ENCODE measurements at places on chromosomes 3 and 15.

- no peak for DNase-seq
Measured at GRCh38 chr3:36201546-36201945, 178.8 kb upstream of the STAC start.

DNA sequence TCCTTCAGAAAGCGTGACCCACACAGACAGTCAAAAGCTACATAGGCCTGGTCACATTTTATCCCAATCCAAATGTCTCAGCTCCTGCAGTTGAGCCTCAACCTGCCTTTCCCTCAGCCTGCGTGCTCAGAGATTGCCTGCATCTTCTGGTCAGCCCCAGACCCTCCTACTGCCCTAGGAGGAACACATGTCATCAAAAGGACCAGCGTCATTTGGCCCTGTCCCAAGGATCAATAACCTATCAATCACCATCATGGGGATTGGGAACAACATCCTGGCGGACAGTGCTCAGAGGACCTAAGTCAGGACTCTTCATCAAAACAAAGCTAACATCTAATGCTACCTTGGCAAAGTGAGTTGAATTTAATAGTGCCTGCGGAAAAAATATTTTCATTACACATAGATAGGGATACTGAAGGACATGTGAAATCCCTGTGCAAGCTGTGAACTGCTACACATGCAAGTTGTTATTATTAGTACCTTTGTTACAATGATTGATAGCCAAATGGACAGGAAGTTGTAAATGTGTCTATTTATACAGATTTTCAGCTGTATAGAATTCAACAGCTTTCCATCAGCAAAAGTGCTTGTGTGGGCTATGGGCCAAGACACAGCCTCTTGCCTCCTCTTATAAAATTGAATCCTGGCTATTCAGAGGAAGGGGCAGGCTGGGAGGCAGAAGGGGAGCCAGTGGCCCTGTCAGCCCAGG lies 47.7 kb downstream of the UMPS start:
- no peak for DNase-seq

- DNase-seq: no peak
Measured at GRCh38 chr15:69600556-69601085, 148.0 kb downstream of the RPLP1 start.

DNA sequence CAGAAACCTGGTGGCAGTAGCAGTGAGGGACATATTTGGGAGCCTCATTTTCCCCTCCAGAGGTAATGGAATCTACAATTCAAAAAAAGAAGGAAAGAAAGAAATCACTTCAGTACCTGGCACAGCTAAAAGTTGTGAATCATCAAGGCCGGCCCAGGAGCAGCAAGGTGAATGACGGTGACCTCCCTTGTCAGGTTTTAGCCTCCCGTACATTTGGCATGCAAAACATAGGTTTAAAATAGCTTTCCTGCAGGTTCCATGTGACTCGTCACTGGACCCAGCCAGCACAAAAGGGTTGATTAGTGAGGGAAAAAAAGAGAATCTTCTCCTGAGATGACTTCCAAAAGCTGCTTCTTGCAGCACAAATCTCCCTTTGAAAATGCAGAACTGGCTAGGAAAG lies 394.2 kb downstream of the LSAMP start:
- DNase-seq: no peak

- no peak for DNase-seq
Measured at GRCh38 chr15:60390871-60391501, 6.8 kb downstream of the ANXA2 start.

All from T-helper 1 cell (primary cell).